ENCODE measurements at places on chromosomes 5 and 9.

GRCh38 chr5:138655530-138656190 lies 80.5 kb upstream of the HSPA9 start:
- peak; percentile 85 for DNase-seq

DNA sequence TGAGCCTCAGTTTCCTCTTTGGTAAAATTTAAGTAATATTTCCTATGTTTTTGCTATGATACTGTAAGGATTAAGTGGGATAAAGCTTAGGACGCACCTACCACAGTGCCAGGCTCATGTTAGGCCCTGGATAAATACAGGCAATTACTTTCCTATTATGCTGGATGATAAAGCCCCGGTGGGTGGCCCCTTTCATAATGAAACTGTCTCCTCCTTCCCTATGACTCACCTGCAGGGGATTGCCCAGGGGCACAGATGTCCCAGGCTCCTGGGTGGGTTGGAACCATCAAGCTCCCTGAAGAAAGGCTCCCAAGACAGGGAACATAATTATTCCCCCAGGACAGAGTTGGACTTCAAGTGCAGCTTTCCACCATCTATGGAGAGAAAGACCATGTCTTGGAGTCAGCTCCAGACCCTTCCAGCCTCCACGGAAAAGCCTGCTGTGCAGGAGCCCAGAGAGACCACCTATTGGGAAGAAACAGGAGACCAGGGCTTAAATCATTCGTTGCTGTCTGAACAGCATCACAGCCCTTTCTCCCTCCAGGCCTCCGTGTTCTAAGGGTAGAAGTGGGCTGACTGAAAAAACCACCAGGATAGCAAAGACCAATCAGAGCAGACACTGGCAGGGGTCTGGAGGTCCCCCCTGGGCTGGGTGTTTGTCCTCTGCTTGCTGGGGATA lies 43.2 kb upstream of the FOXE1 start:
- no peak for DNase-seq

GRCh38 chr5:132363431-132364112 lies 5.9 kb upstream of the SLC22A5 start:
- no peak for DNase-seq

DNA sequence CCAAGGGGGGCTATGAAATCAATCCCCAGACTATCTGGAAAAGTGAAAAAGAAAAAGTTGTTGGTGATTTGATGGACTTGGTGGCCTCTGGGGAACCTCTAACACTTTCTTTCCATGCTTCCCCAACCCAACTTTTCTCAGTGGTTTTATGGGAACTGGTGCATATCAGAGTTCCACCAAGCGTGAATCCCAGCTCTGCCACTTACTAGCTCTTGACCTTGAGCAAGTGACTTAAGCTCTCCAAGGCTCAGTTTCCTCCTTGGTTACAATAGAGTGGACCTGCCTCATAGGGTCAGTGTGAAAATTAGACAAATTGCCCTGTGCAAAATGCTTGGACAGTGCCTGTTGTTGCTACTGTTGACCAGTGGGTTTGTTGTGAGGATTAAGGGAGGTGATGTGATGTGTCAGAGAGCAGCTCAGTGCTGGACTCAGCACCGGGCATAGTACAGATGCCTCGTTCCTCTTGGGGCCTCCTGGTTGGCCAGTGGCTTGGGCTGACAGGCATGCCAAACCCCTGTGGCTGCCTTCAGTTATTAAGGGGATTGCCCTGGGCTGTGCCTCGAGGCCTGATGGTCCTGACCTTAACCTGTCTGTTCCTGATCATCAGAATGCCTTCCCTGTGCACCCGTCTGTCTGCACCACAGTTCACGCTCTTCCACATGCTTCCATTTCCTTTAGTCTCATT lies 49.3 kb downstream of the COL15A1 start:
- DNase-seq: no peak

GRCh38 chr5:135671052-135671705 lies 92.4 kb upstream of the CXCL14 start:
- no peak for DNase-seq

DNA sequence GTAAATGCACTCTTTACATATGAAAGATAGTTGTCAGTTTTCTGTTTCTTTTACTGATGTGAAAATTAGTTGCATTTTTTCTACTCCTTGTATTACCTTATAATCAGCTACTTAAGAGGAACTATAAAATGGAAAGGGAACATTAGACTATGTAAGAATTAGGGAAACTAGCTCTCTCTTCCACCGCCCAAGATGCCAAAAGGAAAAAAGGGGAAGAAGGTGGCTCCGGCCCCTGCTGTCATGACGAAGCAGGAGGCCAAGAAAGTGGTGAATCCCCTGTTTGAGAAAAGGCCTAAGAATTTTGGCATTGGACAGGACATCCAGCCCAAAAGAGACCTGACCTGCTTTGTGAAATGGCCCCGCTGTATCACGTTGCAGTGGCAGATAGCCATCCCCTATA lies 15.2 kb upstream of the HOMER1 start:
- DNase-seq: no peak

GRCh38 chr5:31471040-31471439 lies 60.9 kb downstream of the DROSHA start:
- no peak for DNase-seq

GRCh38 chr5:9653811-9654210 lies 23.7 kb upstream of the TAS2R1 start:
- DNase-seq: no peak

DNA sequence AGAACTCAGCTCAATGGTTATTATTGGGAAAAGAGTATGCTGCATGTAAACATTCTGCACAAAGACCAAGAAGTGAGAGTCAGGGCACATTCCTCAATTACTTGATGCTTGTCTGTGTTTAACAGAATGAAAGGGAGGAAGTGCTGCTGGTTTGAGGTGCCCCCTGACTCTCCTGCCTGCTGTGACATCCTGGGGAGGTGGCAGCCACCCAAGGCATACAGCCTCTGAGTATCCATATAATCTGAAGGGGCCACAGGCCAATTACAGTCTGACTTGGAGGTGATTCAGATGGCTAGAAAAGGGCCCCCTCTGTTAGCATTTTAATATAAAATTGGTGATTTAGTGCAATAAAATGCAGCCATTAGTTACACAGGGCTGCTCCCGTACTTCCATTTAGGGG lies 313.8 kb downstream of the ASTN2 start:
- DNase-seq: no peak

DNA sequence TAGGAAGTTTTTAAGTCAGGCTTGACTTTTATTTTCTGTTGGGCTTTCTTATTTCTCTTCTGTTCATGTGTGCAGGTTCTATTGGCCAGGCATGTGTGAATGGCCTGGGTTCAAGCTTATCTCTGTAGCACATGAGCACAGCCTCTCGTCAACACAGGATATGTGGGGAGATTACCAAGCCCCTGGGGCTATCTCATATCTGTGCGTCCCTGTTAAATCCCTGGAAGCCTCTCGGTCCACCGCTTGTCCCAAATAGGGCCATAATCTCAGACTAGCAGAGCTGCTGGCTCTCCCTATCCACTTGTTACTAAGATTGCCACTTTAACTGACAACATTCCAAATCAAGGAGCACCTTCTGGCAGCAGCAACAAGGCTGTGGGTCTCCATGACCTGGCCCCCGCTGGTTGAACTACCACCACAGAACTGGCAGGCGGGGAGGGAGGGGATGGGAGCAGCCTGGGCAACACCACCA lies 28.4 kb upstream of the EBF1 start:
- DNase-seq: no peak

- DNase-seq: no peak
These were observed 1.1 kb downstream of the ARL15 start for GRCh38 chr5:54309276-54309675.

GRCh38 chr9:130905125-130905901 lies 8.7 kb upstream of the QRFP start:
- DNase-seq: no peak

GRCh38 chr9:12933957-12934356 lies 159.1 kb downstream of the LURAP1L start:
- no peak for DNase-seq

DNA sequence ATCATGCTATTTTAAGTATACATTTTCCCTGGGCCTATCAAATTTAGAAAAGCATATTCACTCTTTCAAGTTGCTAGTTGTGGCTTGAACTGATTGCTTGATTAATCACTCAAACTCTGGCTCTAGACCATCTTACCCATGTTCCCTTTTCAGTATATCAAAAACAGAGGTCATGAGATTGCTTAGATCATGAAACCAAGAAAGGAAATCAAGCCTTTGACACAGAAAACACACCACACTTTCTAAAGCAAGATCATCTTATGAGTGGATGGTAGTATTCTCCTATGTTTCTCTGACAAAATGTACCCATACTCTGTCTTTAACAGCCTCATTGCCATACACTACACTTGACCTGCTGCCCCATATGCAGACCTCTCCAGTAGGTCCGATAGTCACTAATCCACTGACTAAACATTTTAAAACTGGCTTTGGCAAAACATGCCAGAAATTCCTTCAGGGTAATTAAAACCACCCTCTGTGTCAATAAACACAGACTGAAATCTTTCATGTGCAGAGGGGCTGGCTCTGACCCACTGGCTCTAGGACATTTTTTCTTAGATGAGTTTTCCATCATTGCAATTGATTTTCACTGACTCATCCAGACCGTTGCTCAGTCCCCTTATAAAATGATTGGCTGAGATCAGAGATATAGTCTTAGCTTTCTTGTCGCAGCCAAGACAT lies 18.2 kb downstream of the PPP2R2B start:
- DNase-seq: no peak

- no peak for DNase-seq
These were observed 26.0 kb downstream of the SKP2 start for GRCh38 chr5:36177715-36178523.

DNA sequence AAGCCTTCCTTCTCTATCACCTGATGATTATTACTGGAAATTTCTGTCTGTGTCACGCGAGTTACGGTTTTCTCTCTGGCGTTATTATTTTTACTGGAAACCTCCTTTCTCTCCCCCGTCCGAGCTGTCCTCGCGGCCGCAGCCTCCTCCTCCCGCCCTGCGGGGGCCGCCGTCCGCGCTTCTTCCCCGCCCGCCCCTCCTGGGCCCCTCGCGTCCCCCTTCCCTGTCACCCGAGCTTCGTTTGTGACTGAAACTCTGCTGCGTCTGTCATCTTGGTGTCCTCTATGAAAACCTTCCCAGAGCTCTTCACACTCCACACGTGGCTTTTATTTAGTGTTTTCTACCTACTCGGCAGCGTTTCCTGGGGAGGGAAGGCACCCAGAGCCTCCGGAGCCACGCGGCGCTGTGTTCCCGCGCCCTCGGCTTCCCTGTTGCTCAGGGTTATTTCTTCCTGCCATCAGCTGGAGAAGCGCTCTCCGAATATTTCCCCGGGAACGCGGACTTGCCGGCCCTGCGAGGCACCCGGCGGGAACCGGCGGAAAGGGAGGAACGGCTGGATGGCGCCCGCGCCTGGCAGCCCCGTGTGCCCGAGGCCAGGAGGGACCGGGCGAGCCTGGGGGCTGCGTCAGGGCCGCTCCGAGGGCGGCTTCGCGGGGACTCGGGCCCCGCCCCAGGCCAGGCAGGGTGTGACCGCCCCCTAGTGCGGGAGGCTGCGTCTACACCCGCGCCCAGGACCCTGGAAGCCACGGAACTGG lies 33.9 kb downstream of the TRIP13 start:
- DNase-seq: no peak

DNA sequence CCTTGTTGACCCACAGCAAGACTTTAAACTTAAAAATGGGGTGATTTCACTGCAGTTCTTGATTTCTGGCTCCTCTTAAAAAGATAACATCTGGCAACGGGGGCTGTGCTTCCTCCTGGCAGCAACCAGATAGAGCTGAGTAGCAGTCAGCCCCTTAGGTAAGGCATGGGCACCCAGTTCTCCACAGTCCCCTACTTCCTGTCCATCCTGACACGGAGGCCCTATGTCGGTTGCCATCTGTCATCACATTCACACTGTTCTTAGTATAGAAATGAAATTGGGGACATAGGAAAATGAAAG lies 11.7 kb downstream of the CD74 start:
- peak; percentile 13 for DNase-seq

DNA sequence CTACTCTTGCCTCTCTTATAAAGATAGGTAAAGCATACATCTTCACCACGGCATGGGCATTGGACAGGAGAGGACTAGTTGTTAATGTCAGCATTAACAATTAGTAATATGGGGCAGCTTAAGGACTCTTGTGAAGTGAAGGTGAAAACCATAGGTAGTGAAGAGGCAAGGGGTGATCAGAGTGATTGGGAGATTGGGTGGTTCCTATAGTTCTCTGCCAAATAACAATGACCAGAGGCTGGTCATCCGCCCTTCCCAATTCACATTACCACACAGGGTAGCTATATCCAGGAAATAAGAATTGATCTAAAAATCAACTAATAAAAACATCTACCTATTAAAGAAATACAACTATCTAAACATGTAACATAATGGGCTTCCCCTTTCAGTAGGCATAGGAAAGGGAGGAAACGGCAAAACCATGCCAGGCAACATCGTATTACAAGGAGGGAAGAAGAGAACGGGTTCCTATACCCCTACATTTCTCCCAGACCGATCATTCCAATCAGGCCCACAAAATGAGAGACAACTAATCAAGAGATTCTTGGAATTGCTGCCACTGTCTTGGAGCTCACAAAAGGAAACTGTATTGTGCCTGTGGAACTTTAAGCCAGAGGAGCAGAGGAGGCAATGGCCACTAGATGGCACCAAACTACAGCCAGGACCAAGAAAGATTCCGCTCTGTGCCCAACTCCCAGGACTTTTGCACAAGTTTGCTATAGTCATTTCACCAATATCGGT lies 121.6 kb downstream of the FBXL17 start:
- DNase-seq: peak; percentile 33

GRCh38 chr9:80651044-80651443 lies 1038.3 kb downstream of the TLE1 start:
- no peak for DNase-seq

DNA sequence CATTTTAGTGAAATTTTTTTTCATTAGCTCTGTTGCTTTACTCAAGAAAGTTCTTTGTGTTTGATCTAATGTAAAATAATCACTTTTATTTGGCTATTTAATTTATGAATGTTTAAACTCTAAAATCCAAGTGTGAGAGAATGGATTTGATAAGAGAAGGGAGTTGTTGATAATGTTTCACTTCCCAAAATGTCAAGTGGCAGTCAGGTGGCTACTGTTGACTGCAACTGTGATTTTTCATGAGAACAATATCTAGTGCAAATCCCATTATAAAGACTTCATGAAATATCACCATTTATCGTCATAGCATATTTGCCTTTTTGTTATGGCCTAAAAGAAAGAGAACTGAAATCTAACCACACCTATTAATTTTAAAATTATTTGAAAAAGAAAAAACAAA lies 118.3 kb upstream of the SNX2 start:
- no peak for DNase-seq

GRCh38 chr5:104052558-104053352 lies 490.2 kb upstream of the NUDT12 start:
- no peak for DNase-seq
